SIG-M5 (cell line): ENCODE measurements at places on chromosomes 11 and 22.

- DNase-seq = no peak
These were observed 4.5 kb downstream of the SLC22A6 start for GRCh38 chr11:62980133-62980760.

DNA sequence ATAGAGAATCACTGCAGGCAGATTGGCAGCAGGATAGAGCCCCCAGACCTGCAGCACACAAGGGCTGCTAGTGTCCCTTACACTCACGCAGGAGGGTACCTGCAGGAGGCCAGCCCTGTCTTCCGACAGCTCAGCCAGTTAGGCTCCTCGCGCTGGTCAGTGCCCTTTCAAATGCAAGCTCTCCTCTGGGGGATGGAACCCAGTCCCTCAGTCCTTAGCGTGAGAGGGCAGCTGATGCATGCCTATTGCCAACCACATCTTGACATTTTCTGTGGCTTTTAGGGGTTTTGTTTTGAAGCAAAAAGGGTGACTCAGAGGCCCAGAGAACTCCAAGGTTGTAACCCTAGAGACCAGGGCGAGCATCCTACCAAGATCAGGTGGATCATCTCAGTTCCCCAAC, 40.0 kb downstream of the WNT11 start:
- no peak for DNase-seq

- no peak for DNase-seq
These were observed 557 bp downstream of the PACSIN2 start for GRCh38 chr22:43014316-43014868.

GRCh38 chr11:44573333-44573732, 7.9 kb downstream of the CD82 start:
- no peak for DNase-seq

GRCh38 chr11:133905677-133906156, 51.1 kb downstream of the IGSF9B start:
- no peak for DNase-seq

- DNase-seq = no peak
These were observed 138.9 kb downstream of the SPON1 start for GRCh38 chr11:14101388-14101787.

DNA sequence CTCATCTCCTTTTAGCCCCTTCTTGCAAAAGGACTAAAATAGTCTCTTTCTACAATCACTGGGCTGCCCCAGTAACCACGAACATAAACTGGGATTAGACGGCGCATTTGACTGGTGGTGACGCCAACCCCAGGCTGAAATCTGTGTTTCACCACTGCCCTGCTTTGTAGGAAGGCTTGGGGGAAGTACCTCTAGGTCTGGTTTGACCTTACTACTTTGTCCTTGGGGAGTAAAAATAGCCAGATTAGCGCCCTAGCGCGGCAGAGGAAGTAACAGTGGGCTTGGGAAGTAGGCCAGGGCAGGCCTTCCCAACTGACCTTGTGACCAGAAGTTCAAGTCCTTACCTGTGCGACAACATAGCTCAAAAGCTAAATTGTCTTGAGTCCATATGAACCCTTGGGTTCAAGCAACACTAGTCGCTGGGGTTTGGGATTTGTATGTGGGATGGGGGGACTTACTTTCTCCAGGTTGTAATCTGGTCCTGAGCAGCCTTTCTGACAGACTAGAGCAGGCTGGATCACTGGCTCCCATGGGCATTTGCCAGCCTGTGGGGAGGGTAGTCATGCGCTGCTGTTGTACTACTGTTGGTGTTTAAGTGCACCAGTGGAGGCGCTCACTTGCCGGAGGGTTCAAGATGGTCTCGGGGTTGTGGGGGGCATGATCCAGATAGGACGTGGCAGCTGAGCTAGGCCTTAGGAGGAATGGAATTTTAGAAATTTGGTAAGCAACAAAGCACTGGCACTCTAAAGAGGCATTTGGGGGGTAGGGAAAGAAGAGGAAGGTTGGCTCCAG, 953 bp upstream of the PACS1 start:
- DNase-seq = no peak

DNA sequence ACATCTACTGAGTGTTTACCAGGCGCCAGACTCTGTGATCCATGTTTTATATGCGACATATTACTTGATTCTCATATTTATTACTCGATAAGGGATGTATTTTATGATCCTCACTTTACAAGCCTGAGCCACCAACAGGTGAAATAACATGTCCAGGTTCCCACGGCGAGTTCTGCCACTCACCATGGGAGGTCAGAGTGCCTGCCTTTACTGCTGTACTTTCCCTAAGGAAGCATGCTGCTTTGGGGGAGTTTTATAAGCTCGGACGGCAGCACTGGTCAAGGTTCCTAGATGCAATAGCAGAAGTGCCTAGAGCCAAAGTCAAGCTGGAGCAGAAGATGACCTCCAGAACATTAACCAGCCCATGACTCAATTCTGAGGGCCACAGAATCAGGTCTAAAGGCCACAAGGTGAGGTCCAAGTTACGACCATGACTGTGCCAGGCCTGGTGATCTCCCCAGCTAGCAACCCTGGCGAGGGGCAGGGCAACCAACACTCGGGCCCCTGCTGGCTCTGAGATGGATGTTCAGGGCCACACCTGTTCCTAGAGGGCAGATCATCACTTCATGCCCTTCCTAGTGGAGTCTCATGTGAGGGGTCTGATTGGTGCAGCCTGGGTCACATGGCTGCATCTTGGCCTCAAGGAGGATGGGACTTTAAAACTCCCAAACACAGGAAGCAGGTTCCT, 14.2 kb downstream of the IFT27 start:
- DNase-seq = no peak

DNA sequence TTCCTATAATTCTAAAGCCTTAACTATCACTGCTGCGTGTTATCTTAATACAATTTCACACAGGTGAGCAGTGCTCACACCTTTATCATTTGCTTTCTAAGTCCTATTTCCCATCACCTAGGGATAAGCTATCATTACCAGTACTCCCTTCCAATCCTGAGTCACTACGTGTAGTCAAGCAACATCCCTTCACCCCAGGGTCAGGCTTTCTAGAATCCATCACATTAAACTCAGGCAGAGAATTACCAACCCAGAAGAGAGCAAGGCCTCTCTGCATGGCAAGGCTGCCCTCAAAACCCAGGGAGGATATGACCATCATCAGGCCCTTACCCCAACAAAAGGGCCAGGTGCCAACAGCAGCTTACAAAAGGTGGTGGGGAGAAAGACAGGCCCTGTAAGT, 9.8 kb downstream of the PACSIN2 start:
- DNase-seq = no peak

GRCh38 chr11:126978165-126978564, 22.4 kb downstream of the KIRREL3 start:
- DNase-seq = no peak

GRCh38 chr22:19648419-19648929, 65.8 kb upstream of the SEPTIN5 start:
- DNase-seq = no peak

- no peak for DNase-seq
These were observed 33.3 kb downstream of the MOV10L1 start for GRCh38 chr22:50123119-50123518.

- no peak for DNase-seq
These were observed 37.8 kb downstream of the PRR5L start for GRCh38 chr11:36333897-36334296.

DNA sequence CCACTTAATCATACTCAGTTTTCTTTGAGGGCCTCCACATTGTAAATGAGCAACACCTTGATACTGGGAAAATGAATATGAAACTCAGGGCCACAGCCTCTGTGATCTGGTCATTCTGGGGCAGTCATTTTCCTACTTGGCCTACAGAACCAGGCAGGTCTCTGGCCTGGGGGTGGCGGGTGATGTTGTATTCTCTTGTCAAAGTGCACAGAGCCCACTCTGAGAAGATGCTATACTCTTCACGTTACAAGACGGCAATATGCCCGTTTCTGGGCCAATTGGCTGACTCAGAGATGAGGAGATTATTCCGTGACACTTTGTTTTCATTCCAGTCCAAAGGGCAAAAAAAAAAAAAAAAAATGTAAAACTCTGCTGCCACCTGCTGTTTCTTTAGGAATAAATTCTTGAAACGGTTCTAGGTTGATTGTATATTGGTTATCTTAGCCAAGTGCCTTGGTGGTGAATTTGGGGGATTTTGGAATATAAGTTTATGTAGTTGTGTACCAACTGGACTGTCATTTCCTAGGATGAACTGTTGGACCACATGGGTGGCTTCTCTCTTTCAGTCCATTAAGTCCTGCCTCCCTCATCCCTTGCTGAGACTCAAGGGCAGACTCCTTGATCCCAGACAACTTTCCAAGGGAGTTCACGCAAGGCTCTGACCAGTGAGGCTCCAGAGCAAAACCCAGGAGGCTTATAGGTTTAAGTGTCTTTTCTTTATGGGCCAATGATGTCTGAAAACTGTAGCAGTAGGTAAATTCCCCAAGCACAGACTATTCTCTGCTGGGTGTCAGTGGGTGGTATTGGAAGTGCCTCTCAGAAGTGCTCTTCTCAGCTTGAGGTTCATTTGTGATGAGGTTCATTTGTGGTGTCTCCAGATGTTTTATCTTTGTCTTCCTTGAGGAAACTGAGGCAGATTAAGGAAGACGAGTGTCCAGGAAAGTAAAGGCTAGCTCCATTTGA, 18.2 kb downstream of the ADM start:
- no peak for DNase-seq
